ENCODE measurements at places on chromosomes 13 and 19. TPM values are rescaled to one million over a fixed set of nuclear protein-coding genes. Genes with fewer than 3 reads are reported as not detected.

DNA sequence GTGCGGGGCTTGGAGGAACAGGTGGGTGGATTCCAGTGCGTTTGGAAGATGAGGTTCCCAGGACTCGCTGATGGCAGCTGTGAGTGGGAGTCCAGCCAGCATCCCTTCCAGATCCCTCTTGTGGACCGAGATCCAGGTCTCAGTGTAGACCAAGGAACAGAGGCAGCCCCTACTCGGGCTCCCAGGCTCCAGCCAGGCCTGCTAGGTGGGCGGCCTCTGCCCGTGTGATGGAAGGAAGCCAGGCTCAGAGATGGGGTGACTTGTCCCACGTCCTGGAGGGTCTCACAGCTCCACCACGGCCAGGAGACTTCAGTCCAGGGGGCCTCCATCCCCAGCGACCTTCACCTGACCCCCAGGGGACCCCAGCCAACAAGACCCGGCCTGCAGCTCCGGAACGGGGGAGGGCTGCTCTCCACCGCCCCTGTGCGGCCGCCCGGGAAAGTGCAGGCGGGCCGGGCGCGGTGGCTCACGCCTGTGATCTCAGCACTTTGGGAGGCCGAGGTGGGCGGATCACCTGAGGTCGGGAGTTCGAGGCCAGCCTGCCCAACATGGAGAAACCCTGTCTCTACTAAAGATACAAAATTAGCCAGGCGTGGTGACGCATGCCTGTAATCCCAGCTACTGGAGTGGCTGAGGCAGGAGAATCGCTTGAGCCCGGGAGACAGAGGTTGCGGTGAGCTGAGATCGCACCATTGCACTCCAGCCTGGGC lies 729 bp upstream of the MADCAM1 start:
- no peaks in the 10 kb centered on the region for H3K36me3 ChIP-seq
- DNase-seq = peak; percentile 42
- H3K27ac ChIP-seq = no peak overlapping the region
- H3K4me3 ChIP-seq = no peak overlapping the region
- no peaks in the 10 kb centered on the region for H3K4me1 ChIP-seq

DNA sequence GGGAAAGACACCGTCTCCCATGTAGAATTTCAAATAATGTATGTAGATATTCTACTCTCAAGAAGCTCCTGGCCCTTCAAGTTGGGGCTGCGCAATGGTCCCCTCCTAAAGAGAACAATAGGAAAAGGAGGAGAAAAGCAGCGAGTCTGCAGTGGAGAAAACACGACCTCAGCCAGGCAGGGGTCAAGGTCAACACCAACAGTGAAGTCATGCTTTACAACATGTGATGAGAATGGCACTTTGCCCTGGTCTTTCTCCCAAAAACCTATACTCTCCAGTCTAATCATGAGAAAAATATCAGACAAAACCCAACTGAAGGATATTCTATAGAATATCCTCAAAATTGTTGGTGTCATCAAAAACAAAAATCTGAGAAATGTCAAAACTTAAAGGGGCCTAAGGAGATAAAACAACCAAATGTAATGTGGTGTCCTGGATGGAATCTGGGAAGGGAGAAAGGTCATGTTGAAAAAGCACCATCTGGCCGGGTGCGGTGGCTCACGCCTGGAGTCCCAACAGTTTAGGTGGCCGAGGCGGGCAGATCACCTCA lies 101.0 kb downstream of the SPACA7 start:
- H3K36me3 ChIP-seq = no peaks in the 10 kb centered on the region
- no peak overlapping the region for H3K4me3 ChIP-seq
- DNase-seq = no peak
- H3K27ac ChIP-seq = no peak overlapping the region
- H3K27me3 ChIP-seq = peaks cover 11% of the 10 kb centered on the region

DNA sequence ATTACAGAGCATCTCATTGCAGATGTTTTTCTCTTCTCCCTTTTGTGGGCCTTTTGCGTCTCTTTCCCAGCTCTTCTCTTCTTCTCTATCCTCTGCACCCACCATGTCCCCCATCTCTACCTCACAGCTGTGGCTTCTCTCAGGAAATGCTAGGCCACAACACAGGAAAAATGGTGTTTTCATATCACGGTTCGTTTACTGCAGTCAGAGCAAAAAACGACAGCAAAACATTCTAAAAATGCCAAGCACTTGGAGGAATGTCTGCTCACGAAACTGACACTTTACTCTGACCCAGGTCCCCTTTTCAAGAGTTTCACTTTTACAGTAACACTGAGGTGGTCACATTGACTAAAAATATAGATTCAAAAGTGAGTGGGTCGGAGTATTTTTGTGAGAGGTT lies 152.2 kb downstream of the DCT start:
- peak overlapping the region; percentile 64 for H3K27ac ChIP-seq
- H3K27me3 ChIP-seq = no peaks in the 10 kb centered on the region
- H3K36me3 ChIP-seq = no peaks in the 10 kb centered on the region
- H3K4me1 ChIP-seq = peaks cover 72% of the 10 kb centered on the region
- H3K4me3 ChIP-seq = no peak overlapping the region
- peak; percentile 34 for DNase-seq

Gene SIGLEC5
- not detected for total RNA-seq

Gene RDH8
- total RNA-seq = not detected

Gene LMTK3
- total RNA-seq = not detected

Gene METTL21C
- total RNA-seq = not detected

GRCh38 chr13:36059321-36059720 lies 71.9 kb downstream of the DCLK1 start:
- DNase-seq = no peak
- no peak overlapping the region for H3K4me3 ChIP-seq

DNA sequence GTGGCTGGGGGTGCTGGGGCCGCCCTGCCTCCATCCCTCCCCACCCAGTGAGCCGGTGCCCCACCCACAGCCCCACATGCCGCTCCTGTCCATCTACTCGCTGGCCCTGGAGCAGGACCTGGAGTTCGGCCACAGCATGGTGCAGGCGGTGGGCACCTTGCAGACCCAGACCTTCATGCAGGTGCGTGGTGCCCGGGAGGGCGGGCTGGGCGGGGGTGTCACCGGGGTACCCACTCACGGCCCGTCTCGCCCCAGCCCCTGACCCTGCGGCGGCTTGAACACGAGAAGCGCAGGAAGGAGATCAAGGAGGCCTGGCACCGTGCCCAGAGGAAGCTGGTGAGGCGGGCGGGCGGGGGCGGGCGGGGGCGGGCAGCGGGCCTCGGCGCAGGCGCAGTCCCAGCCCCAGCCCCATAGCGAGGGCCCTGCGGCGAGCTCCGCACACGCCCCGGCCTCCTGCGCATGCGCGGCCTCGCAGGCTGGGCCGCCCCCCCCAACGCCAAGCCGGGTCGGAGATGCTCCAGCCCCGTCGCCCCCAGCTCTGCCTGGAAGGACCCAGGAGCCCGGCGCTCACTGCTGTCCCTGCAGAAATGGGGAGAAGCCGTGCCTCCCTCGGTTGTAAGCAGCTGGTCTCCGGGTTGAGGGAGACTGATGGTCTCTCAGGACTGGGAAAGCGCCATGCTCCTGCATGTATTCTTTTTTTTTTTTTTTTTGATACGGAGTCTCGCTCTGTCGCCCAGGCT lies 7.7 kb downstream of the ARHGAP45 start:
- no peak overlapping the region for H3K4me3 ChIP-seq
- DNase-seq = no peak
- H3K27ac ChIP-seq = no peak overlapping the region
- peaks cover 33% of the 10 kb centered on the region for H3K27me3 ChIP-seq

- no peak overlapping the region for H3K27ac ChIP-seq
- H3K36me3 ChIP-seq = no peaks in the 10 kb centered on the region
- H3K4me3 ChIP-seq = no peak overlapping the region
- H3K4me1 ChIP-seq = no peaks in the 10 kb centered on the region
- H3K27me3 ChIP-seq = no peaks in the 10 kb centered on the region
These were observed 486.4 kb downstream of the TSHZ3 start for GRCh38 chr19:30862876-30863275.

All from SJSA1 (cell line).